ENCODE measurements at places on chromosomes 13 and 19.

- DNase-seq: no peak
Measured at GRCh38 chr13:51349016-51349415, 9.5 kb downstream of the SERPINE3 start.

- no peak for DNase-seq
Measured at GRCh38 chr13:99777873-99778272, 193.7 kb downstream of the ZIC5 start.

GRCh38 chr13:104571893-104572229 lies 1505.6 kb upstream of the SLC10A2 start:
- no peak for DNase-seq

DNA sequence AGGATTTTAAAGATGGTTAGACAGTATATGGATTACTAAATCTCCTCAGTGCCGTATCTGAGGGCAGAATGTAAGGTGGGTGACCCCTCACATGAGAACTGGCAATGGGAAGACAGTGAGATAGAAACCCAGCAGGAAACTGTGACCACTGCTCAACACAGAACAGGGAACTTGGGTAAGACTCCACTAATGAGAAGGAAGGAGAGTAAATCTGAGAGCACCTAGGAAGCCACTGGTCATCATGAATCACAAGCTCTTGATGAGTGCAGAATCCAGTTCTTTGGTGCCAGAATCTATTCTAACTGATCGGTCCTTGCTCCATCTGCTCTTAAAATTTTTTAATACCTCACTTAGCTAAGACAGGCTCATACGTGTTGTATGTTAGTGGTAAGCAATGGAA lies 261.8 kb downstream of the KLF12 start:
- no peak for DNase-seq

- DNase-seq: no peak
Measured at GRCh38 chr19:14544977-14545715, 15.8 kb downstream of the TECR start.

DNA sequence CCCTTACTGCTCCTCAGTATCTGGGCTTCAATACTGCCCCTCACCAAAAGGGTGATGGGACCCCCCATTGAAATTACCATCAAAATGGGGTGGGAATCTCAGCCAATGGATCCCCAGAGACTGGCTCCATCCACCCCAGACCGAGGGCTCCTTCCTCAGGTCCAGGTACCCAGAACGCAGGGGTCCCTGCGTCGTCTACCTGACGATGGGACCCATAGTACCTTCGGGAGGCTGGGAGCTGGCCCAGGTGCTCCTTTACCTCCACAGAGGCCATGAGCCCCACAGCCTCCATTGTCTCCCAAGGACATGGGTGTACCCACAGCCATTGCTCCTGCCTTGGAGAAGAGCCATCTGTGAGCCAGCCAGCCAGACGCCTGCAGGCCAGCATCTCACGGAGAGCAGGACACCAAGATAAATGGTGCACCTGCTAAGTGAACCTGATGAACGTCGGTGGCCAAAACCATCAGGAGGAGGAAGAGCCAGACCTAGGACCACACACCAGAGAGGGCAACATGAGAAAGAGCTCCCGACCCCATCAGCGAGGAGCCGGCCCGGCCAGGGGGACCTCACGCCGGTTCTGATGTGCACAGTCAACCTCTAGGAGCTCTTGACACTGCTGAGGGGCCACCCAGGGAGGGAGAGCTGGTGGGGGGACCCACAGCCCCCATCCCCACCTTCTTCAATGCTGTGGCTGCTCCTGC lies 156.8 kb upstream of the SOX1 start:
- no peak for DNase-seq

DNA sequence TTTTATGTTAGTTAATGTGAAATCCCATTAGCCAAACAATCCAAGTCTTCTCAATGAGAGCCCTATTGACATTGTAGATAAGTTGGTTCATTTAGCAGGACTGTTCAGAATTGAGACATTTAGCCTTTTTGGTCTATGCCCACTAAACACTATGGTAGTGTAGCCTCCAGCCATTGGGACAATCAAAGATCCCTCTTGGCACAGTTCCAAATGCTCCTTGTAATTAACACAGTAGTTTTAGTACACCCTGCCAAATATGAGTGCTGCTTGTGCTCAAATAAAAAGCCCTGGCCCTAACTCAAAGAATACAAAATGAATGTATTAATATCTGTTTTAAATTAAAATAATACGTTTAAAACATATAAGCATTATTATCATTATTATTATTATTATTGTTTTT lies 15.4 kb upstream of the FAM216B start:
- DNase-seq: no peak

GRCh38 chr19:18789883-18790565 lies 1.1 kb downstream of the COMP start:
- peak; percentile 38 for DNase-seq

- DNase-seq: no peak
Measured at GRCh38 chr13:109113427-109113826, 484.0 kb downstream of the MYO16 start.

DNA sequence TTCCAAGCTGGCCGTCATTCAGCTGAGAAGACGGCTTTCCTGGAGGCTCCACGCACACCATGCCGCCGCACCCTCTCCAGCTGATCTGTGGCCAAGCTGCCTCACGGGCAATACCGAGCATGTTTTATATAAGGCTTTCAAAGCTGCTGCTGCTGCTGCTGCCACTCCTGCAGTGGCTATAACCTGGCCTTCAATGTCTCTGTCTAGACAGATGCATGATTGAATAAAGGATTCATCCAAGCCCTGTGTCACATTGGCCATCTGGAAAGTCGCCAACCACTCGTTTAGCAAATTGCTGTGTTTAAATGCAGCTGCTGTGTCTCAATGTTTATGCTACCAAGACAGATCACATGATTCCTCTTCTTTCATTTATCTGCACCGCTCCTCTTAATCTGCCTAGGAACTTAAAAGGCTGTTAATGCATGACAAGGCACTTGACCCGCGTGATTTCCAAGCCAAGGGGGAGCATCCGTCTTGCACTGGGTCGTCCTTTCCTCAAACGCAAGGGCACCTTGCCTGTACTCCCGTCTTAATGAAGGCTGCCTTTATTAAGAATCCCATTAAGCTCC lies 114.3 kb downstream of the TEX26 start:
- DNase-seq: no peak

Measured in CD4-positive, alpha-beta T cell treated with Interleukin-10 for 1 hour (primary cell).